ENCODE measurements at places on chromosomes 11 and 22.
A peak's percentile ranks its signal among the peaks of the same experiment; 100 is the strongest.

DNA sequence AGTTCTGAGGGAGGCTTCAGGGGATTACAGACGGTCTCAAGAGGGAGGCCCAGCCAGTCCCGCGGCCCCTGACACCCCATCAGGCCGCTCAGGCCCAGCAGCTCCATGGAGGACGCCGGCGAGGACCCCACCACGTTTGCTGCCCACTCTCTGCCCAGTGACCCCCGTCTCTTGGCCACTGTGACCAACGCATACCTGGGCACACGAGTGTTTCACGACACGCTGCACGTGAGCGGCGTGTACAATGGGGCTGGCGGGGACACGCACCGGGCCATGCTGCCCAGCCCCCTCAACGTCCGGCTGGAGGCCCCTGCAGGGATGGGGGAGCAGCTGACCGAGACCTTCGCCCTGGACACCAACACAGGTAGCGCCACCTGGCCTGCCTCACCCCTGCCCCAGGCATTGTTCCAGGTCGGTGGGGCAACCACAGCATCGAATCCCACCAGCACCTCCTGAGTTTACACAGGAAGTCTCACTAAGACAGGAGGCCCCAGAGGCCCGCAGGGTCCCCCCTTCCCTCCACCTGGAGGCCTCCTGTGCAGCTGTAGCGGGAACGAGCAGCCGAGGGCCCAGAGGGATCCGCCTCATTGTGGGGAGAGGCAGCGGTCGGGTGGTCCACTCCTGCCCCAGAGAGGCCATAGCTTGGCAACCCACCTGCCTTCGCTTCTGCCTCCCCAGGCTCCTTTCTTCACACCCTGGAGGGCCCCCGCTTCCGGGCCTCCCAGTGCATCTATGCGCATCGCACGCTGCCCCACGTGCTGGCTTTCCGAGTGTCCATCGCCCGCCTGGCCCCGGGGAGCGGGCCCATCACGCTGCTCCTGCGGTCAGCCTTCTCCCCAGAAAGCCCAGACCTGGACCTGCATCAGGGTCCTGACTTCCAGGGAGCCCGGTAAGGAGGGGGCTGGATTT lies 1.0 kb downstream of the PGGHG start:
- no peak for DNase-seq

GRCh38 chr11:11841116-11841722 lies 553 bp upstream of the USP47 start:
- DNase-seq: peak; percentile 31

GRCh38 chr11:115539844-115540243 lies 35.6 kb upstream of the CADM1 start:
- no peak for DNase-seq

DNA sequence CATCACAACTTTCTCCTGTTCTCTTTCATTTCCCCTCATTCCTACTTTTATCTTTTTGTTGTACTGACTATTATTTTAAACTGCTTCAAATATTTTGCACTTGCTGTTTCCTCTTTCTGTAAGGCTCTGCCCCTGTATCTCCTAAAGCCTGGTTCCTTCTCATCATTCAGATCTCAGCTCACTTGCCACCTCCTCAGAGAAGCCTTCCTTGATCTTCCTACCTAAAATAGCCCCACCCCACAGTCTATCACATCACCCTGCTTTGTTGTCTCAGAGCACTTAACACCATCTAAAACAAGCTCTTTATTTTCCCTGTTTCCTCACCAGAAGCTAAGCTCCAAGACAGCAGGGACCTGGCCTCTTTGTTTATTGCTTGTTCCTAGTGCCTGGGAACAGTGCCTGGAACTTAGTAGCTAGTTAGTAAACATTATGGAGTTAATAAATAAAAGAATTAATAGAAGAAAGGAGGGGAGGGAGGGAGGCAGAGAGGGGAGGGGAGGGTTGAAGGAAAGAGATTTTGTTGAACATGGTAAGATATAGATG lies 2.5 kb upstream of the STK33 start:
- no peak for DNase-seq

DNA sequence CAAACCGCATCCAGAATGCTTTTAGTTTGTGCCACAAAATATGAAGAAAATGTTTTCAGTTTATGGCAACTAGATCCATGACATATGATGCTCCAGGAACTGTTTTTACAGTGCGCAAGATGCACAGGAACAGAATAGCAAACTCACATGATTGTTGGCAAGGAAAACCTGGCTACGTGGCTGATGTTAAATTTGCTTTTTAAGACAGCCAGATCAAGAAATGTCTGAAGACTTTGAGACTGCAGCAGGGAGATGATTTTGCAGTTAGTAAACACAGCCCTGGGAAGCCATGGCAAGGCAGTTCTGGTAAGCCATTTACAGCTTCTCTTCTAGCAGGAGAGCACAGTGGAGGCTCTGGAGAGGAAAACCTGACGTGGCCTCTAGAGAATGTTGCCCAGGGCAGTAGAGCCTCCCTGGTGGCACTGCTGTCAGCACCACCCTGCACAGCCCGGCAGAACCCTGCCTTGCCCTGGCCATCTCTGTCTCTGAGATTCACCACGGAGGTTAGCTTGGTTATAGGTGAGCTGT lies 69.8 kb upstream of the TNRC6B start:
- DNase-seq: no peak

- DNase-seq: no peak
These were observed 22.1 kb downstream of the YPEL1 start for GRCh38 chr22:21713428-21714058.

DNA sequence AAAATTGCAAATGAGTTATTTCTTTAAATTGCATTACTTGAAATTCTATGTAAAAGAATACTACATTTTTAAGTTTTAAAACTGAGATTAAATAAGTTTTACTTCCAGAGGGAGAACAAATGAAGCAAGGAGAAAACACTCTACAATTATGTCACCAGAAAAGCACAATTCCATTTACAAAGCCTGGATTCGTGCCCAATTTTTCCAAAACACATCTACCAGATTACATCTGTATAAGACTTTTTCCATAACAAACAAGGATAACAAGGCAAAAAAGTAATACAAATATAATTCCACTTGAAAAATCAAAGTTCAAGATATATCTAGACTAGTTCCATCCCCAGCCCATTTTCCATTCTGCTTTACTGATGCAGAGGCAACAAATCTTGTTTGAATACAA lies 40.5 kb downstream of the MTMR2 start:
- DNase-seq: no peak

GRCh38 chr11:15901790-15902189 lies 454.6 kb downstream of the SOX6 start:
- no peak for DNase-seq

GRCh38 chr11:126307706-126308105 lies 3.8 kb downstream of the DCPS start:
- peak; percentile 70 for DNase-seq

DNA sequence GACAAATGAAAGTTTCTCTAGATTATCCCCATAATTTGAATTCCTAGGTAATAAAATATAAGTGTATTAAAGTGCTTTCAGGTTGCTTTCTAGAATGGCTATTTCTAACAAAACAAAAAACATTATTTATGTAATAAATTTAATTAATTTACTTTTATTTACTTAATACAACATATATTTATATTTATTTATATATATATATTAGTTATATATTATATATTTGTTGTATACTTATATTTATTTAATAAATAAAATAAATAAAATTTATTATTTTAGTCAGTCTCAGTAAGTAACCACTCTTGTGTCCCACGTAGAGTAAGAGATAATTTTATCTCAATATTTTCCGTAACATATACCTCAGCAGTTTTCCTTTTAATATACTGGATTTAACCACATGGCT lies 1031.6 kb upstream of the CNTN5 start:
- DNase-seq: no peak

Measured in hematopoietic multipotent progenitor cell (in vitro differentiated cells).